ENCODE measurements at places on chromosomes 6 and 20.

DNA sequence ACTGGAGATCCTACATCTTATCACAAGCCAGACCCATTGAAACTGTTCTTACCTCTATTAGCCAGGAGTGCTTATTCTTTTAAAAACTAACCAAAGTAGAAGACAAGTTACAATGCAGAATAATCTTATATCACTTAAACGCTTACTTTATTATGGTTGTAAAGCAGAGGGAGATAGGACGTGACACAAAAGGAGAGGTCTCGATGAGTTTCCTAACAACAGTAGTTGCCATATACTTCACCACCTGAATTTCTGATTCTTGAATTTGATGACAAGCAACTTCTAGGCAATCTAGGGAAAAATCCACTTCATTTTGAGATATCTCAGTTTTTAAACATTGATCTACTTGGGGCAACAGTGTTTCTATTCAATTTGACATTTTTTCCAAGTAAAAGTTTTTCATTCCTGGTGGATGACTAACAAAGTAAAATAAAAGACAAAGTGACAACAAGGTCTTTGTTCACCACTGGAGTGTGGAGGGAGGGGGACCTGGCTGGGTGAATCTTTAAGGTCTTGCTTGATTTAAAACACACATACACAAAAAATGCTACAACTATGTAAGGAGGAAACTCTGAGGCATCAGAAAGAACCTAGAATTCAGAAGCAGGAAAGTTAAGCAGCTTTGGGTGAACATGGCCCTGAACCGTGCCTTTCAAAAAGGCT is 110.9 kb downstream of the SMLR1 start:
- H3K4me1 ChIP-seq, result peaks cover 4% of the 10 kb centered on the region
- no peak overlapping the region for H3K27ac ChIP-seq
- DNase-seq, result no peak
- H3K27me3 ChIP-seq, result no peaks in the 10 kb centered on the region

DNA sequence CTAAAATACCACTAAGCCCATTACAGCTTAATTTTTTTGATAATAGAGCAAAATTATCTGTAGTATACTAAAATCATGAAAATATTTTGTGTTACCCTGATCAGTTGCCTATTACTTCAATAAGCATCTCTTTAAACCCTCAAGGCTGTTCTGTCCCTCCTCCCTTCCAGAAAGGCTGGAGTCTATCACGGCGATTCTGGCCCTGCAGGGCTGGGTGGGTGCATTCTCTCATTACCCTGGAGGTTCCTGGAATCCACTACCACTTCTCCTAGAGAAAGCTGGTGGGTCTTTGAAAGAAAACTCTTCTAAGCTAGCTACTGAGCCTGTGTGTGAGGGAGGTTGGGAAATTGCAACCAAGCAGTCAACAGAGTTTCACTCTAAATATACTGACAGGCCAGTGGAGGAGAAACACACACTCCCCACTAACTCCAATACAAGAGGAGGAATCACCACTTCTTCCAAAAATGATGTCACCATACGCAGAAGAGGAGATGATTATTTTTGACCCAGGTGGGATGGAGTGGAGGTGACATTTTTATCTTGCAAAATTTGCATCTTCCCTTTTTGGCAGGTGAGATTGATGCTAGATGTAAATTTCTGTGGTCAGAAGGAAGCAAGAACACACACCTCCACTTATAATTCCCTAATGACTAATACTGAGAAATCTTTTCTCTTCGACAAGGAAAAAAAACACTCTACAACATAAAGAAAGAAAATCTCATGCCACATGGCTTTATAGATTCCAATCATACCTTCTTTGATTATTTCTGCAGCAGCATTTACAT is 182.3 kb upstream of the PHACTR1 start:
- no peaks in the 10 kb centered on the region for H3K4me1 ChIP-seq
- no peak overlapping the region for H3K27ac ChIP-seq
- no peaks in the 10 kb centered on the region for H3K27me3 ChIP-seq
- DNase-seq, result no peak

GRCh38 chr6:142872376-142872775 is 72.6 kb downstream of the HIVEP2 start:
- H3K36me3 ChIP-seq, result no peaks in the 10 kb centered on the region
- no peak overlapping the region for H3K4me3 ChIP-seq
- DNase-seq, result no peak
- peaks cover 4% of the 10 kb centered on the region for H3K4me1 ChIP-seq
- no peaks in the 10 kb centered on the region for H3K27me3 ChIP-seq

- DNase-seq, result no peak
- H3K36me3 ChIP-seq, result no peaks in the 10 kb centered on the region
- H3K27ac ChIP-seq, result no peak overlapping the region
- no peak overlapping the region for H3K4me3 ChIP-seq
Observed at GRCh38 chr6:52160472-52161104, 25.6 kb upstream of the IL17A start.

DNA sequence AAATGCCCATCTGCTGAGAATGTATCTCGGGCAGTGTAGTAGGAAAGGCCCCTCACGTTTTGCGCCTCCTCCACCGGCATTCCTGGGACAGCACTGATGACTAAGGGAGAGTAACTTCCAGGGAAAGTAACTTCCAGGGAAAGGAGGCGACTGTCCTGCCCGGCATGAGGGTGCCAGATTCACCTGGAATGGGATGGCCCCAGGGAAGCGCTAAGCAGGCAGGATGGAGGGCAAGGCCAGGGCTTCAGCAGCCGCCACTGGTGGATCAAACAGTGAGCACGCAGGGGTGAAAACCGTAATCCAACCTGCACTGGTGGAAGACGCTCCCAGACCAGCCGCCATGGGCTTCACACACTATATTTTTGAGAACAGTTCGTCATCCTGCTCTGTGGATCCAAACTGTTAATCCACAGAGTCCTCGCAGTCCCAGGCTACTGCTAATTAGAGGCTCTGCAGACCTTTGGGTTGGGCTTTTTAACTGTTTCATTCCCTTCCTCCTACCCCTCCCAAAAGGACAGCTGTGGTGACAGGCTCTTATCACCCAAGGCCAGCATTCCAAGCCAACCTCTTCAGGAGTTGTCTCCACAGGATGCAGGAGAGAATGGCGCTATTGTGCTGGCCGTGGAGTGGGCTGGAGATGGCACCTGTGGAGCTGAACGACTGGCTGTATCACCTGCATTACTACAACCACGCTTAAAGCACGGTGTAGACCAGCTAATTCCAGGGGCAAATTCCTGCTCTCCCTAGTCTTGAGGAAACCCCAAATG is 178.9 kb downstream of the DLL1 start:
- no peaks in the 10 kb centered on the region for H3K27me3 ChIP-seq
- H3K36me3 ChIP-seq, result no peaks in the 10 kb centered on the region
- DNase-seq, result peak; percentile 17
- no peak overlapping the region for H3K4me3 ChIP-seq
- H3K27ac ChIP-seq, result no peak overlapping the region

DNA sequence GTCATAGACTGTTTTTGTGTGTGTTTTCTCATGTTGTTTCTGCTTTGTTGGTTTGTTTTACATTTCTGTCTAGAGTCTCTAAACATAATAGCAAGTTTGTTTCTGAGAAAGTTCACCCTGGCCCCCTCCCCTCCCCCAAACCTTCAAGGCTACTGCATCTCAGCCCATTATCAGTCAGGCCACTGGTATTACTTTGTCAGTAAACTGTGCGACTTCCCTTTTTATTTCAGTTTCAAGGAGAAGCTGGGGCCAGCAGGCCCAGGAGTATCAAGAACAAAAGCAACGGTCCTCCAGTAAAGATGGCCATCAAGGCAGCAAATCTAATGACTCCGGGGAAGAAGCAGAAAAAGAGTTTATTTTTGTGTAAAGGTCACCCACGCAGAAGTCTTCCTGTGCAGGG is 32.8 kb upstream of the SCGN start:
- H3K36me3 ChIP-seq, result no peaks in the 10 kb centered on the region
- H3K27me3 ChIP-seq, result no peaks in the 10 kb centered on the region
- DNase-seq, result no peak
- no peak overlapping the region for H3K27ac ChIP-seq
- no peaks in the 10 kb centered on the region for H3K4me1 ChIP-seq
- no peak overlapping the region for H3K4me3 ChIP-seq

GRCh38 chr20:58959652-58960051 is 21.4 kb upstream of the NELFCD start:
- H3K27me3 ChIP-seq, result no peaks in the 10 kb centered on the region
- H3K36me3 ChIP-seq, result no peaks in the 10 kb centered on the region
- no peaks in the 10 kb centered on the region for H3K4me1 ChIP-seq
- DNase-seq, result no peak
- H3K4me3 ChIP-seq, result no peak overlapping the region
- no peak overlapping the region for H3K27ac ChIP-seq

DNA sequence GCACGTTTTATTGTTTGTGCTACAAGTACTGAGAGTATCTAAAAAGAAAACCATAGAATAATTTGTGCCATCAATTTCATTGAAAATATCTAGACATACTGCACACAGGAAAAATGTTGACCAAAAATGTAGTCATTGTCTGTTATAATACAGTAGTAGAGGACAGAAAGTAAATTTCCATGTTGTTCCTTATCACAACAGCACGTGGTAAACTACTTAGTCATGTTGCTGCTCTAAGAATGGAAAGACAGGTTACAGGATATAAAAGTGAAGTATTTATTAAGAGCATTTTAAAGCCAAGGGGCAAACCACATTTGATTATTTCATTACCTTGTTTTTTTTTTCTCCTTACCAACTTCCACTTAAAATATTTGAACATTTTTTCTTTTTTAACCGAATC is 89.0 kb upstream of the CEP85L start:
- H3K27me3 ChIP-seq, result no peaks in the 10 kb centered on the region
- no peaks in the 10 kb centered on the region for H3K4me1 ChIP-seq
- H3K27ac ChIP-seq, result no peak overlapping the region
- DNase-seq, result no peak
- H3K36me3 ChIP-seq, result no peaks in the 10 kb centered on the region

DNA sequence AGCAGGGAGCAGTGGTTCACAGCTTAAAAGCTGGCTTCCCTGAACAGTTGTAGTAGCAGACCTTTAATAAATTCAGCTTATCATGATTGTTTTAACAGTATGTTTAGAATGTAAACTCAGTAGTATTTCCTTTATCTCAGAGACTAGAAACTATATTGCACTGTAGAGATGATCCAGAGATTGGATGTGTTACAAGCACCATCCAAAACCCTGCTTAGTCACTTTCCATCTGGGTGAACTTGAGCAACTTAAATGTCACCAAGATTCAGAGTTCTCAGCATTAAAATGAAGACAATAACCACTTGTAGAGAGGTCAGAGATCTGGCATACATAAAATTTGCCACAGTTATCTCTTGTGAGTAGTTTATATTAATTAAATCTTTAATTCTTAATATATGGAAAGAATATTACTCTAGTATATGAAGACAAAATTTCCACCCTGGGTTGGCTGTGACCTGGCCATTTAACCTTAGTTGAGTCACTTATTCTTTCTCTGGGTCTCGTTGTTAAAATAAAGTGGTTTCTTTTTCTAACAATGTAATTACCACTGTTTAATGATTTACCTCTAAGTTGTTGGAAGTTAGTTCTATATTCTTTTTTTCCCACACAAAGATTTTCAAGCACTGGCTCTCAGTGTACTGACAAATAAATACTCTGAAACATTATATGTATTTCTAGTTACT is 239.2 kb upstream of the FKBP1C start:
- no peaks in the 10 kb centered on the region for H3K4me1 ChIP-seq
- no peaks in the 10 kb centered on the region for H3K36me3 ChIP-seq
- no peaks in the 10 kb centered on the region for H3K27me3 ChIP-seq
- H3K4me3 ChIP-seq, result no peak overlapping the region
- no peak for DNase-seq
- H3K27ac ChIP-seq, result no peak overlapping the region

- DNase-seq, result no peak
- H3K4me1 ChIP-seq, result peaks cover 7% of the 10 kb centered on the region
- H3K36me3 ChIP-seq, result no peaks in the 10 kb centered on the region
- H3K27ac ChIP-seq, result no peak overlapping the region
- H3K4me3 ChIP-seq, result no peak overlapping the region
Observed at GRCh38 chr6:105593056-105593690, 190.3 kb upstream of the PREP start.

- no peaks in the 10 kb centered on the region for H3K36me3 ChIP-seq
- no peaks in the 10 kb centered on the region for H3K4me1 ChIP-seq
- no peak overlapping the region for H3K27ac ChIP-seq
Observed at GRCh38 chr6:138188278-138188941, 26.7 kb downstream of the ARFGEF3 start.

DNA sequence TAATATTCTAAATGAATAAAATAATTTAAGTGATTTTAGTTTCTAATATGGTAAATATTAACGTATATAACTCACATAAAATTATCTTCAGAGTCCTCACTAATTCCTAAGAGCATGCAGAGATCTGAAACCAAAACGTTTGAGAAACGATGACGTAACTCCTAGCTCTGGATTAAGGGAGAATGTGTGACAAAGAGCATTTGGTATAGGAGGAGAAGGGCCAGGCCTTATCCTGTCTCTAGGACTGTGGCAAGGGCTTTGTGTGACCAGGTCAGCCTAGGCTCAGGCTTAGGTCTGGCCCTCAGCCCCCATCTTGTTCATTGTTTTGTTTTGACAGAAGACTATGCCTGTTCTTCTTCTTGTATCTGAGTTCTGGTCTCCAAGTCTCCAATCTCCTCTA is 19.2 kb upstream of the POLR1H start:
- no peaks in the 10 kb centered on the region for H3K27me3 ChIP-seq
- no peaks in the 10 kb centered on the region for H3K4me1 ChIP-seq
- no peak overlapping the region for H3K4me3 ChIP-seq
- no peak overlapping the region for H3K27ac ChIP-seq

DNA sequence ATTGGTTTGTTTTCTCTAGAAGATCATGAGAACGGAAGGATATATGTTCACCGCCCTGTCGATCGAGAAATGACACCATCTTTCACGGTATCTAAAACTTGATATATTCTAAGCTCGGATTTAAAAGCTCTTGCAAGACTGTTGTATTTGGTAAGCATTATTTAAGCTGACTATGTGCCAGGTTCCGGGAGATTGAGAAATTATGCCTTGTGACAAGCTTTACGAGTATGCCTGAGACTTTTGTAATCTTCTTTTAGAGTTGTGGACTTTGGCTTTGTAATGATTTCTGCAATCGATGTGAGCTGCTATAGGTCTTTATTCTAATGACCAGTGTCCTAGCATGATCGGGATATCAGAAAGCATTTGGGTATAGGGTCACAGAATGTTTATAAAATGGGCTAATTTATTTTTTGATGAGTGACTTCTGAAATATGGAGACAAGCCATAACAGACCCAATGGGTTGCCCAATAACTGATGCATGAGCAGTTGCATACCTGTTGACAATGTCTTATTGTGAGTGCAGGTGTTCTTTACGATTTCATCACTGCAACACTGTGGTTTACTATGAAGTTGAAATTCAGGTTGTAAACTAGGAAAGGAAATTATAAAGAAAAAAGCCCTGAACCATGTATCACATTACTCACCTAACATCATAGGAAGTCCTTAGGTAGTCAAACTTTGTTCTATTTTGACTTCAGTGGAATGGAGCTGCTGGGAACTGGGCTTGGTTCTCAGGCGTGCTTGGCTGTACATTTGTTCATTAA is 14.0 kb downstream of the CDH26 start:
- no peaks in the 10 kb centered on the region for H3K36me3 ChIP-seq
- no peak for DNase-seq
- no peaks in the 10 kb centered on the region for H3K4me1 ChIP-seq
- no peak overlapping the region for H3K4me3 ChIP-seq

- H3K36me3 ChIP-seq, result no peaks in the 10 kb centered on the region
- H3K27ac ChIP-seq, result no peak overlapping the region
- no peaks in the 10 kb centered on the region for H3K4me1 ChIP-seq
- no peak for DNase-seq
- H3K4me3 ChIP-seq, result no peak overlapping the region
Observed at GRCh38 chr6:2866171-2866846, 24.6 kb upstream of the SERPINB1 start.
